Activated naive CD8-positive, alpha-beta T cell treated with anti-CD3 and anti-CD28 coated beads, Interleukin-2, amount 50 U/mL, for 16 hours (primary cell): ENCODE measurements at places on chromosomes 12 and 14.

DNA sequence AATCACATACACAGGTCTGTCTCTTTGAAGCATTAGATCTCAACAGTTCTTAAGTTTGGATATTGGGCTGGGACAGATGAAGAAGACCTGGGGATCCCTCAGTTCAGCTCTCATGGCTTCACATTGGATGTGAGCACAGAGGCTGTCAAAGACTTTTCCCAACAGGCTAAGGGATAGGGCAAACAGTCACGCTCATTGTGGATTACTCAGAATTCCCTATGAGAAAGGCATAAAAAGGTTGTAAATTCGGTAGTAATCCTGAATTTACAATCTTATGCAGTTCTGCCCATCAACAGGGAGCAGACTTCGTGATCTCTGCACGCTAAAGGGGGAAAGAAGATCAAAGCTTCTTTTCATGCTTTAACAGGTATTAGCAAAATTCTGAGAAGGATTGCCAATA, 448.4 kb downstream of the DAD1 start:
- no peak for DNase-seq

DNA sequence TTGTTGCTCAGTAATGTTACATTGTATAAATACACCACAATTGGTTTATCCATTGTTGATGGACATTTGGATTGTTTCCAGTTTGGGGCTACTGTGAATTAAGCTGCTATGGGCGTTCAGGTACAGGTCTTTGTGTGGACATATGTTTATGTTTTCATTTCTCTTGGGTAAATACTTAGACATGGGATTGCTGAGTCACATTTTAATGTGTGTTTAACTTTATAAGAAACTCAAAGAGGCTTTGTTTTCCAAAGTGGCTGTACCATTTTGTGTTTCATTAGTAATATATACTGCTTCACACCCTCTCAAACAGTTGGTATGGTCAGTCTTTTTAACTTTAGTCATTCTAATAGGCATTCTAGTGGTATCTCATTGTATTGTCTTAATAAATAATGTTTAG, 225.0 kb downstream of the SPTSSA start:
- no peak for DNase-seq

- DNase-seq = no peak
Measured at GRCh38 chr14:59830338-59830734, 40.2 kb downstream of the RTN1 start.

DNA sequence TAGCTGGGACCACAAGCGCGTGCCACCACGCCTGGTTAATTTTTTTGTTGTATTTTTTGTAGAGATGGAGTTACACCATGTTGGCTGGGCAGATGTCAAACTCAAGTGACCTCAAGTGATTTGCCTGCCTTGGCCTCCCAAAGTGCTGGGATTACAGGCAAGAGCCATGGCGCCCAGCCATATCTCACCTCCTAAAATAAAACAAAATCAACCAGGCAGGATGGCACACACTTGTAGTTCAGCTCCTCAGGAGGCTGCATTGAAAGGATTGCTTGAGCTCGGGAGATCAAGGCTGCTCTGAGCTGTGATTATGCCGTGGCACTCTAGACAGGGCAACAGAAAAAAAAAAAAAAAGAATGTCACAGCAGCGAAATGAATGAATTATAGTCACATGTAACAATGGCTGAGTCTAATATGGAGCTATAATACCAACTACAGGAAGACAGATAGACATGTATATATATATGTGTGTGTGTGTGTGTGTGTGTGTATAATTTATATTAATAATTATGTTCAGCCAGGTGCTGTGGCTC, 19.3 kb upstream of the TMEM120B start:
- DNase-seq = no peak

DNA sequence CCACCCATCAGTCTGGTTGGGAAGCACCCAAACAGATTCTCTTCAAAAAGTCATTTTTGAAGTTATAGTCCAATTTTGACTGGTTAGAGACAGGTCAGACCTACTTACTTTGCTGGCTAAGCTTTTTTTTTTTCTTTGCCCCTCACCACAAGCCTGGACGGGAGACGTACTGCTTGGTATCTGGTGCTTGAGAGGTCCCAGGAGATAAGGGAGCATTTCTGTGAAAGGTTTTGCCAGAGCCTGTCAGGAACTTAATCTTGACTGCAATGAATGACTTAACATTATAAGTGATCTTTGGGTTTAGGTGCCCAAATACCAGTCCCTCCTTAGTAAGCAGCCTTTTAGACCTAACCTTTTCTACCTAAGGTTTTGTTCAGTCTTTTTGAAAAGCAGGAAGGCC, 6.3 kb downstream of the MTHFD1 start:
- DNase-seq = no peak

DNA sequence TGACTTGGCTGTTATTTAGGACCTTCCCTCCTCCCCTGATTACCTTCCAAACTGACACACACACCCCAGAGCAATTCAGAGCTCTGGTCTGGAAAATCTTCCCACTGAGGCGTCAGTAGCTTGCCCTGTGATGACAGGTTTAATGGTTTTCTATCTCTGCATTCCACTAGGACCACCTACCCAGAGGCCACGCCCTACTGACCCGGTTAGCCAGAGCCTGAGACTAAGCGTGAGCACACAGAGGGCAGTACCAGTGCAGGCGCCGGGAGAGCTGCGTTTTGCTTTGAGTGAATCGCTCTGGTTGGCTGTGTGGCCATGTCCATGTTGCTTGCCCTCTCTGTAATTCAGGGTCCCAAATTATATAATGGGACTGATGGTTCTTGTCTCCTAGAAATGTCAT, 36.2 kb upstream of the ATP2A2 start:
- DNase-seq = no peak

DNA sequence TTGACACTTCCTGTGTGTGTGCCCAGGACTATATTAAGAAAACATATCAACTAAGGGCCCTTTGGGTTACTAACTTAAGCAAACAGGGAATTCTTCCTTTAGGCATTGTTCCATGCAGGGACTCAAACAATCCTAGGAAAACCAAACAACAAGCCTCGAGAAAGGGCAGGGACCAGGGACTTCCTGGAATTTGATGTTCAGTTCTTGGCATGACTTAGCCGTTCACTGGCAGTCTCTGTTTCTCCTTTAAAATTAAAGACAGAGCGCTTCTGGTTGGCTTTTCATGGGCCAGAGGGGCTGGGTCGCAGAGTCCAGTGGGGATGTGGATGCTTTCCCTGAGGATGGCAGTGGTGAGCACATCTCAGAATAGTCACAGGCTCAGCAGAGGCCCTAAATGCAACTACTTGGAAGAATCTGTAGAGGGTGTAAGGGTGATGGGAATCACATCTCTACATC, 35.2 kb downstream of the RNFT2 start:
- no peak for DNase-seq
